ENCODE measurements at places on chromosomes 6 and 20.

DNA sequence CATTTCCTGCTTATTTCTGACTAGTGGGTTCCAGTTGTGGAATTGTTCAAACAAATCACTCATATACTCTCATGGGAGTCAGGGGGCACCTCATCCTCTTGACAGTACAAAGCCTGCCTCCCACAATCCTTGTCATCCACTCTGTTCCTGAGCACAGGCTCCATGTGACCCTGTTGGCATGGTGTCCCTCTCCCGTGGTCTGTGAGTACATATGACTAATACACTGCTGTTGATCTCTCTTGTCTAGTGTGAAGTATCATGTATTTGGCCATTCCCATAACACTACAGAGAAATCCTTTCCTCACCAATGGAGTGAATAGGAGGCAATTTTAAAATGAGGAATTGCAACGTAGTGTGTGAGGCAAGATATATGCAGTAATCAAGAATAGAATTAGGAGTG is 185.3 kb downstream of the OGFRL1 start:
- DNase-seq, result no peak

DNA sequence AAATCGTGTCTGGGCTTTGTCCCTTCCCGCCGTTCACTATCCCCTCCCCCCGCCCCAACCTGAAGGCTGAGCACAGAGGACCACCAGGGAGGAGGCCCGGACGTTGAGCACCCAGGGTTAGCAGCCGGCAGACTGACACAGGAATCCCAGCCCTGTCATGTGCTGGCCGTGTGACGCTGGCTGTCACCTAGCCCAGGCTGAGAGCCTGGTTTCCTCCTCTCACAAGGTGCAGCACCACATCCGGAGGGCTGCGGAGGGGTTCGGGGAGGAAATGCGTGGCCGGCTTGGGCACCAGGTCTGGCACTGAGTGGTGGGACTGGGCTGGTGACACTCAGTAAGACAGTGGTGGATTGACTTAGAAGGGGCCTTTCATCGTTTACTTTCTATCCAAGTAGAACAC is 4.6 kb upstream of the LSM14B start:
- no peak for DNase-seq

GRCh38 chr20:3233131-3233990 is 5.6 kb downstream of the SLC4A11 start:
- no peak for DNase-seq

GRCh38 chr20:24871480-24872213 is 77.4 kb upstream of the CST7 start:
- no peak for DNase-seq

DNA sequence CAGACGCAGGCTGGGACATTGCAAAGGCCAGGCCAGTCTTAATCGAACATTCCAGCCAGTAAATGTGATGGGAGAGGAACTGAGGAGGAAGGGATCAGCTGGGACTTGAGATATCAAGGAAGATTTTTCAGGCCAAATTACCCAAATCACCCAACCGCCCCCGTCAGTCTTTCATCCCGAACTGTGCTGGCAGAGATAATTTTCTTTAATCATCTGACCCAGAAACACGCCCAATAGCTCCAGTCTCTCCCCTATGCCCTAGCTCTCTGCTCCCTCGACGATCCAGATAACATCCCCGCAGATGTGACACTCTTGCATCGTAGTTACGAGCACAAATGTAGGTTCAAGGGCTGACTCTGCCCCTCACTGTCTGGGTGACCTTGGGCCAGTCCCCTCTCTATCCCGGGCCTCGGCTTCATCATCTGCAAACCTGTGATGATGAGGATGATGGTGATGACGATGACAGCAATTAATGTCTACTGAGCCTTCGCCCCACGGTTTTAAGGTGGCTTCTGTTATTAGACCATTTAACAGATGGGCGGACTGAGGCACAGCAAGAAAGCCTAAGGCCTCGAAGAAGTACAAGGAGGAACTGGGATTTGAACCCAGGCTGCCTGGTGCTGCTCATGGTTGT is 118.6 kb downstream of the PREX1 start:
- DNase-seq, result no peak

- DNase-seq, result no peak
These were observed 94.0 kb downstream of the SGK1 start for GRCh38 chr6:134223796-134224420.

GRCh38 chr6:28651161-28651560 is 125.5 kb downstream of the GPX5 start:
- no peak for DNase-seq

DNA sequence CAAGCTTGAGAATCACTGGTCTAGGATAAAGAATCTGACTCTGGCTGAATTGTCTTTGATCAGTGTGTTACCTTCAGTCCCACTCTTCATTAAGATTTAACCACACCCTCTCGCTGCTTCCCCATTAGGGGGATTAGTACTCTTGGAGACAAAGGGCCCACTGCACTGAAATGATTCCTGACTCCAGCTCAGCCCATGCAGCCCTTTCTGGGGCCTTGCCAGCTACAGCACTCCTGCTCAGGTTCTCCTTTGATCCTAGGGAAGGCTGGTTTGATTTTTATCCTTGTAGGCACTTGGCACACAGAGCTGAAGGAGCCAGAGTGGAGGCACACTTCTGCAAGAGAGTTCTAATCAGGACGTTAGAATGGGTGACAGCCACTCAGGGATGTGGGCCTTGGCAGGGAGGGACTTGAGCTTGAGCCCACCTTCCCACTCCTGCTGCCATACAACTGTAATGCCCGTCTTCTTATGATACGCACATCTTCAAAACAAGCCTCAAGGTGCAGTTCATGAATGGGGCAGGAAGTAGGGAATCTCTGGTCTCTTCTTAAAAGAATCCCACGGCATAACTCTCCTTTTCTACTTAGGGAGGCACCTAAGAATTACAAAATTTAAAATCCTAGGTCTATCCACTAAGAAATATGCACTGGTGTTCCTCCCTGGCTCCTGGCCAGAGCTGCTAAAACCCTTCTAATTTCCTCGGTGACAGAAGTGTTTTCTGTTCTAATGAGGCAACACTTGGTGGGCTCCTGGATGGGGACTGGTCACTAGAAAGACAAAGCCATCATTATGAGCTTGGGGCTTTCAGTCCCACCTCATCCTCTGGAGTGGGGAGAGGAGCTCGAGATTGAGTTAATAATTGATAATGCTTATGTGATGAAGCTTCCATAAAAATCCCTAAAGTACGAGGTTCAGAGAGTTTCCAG is 1.5 kb upstream of the SLA2 start:
- no peak for DNase-seq

DNA sequence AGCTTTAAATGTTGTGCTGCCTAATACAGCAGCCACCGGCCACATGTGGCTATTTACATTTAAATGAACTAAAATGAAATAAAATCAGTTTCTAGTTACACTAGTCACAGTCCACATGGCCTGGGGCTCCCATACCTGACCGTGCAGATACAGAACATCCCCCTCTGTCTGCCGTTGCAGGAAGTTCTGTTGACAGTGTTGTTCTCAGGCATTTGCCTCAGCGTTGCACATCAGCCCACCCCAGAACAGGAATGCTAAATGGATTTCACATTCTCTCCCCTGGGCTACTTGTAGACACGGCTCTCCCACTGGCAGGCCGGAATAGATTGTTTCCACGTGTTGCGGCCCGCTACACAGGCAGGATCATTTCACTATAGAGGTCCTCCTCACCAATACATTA is 26.3 kb downstream of the JAG1 start:
- no peak for DNase-seq

DNA sequence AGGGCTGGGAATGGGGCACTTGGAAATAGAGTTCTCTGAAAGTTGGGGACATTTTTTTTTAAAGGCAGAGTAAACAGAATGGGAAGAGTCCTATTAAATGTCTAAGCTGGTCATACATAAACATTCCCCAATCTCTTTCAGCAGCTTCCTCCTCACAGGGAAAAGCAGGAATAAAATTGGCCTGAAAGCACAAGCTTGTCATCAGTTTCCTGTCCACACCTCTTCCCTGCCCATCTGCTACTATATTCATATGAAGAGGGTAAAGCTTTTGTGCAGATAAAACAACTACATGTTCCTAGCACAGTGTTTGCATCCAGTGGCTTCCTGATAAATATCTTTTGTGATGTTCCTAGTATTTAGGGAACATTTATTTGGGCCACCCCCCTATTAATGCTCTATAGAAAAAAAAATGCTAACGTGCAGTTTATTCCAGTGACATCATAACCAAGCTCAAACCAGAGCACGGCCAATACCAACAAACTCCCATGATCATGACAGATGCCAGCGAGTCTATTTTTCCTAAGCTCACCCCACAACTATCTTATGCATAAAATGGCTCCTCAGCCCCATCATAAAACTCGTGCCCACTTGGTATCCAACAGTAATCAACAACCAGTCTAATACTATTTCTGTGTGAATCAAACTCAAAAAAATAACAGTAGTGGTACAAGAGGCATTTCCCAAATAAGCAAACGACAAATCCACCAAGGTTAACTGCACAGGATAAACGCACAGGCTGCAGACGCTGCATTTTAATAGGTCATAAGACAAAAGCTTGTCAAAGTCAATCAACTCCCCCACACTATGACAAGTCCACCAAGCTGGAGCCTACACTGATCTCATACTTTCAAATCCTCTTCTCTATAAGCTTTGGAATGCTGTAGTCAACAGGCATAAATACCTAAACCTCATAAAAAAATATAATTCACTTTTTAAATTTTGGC is 95.3 kb downstream of the EPB41L2 start:
- DNase-seq, result no peak

- no peak for DNase-seq
These were observed 119.0 kb downstream of the RTN4IP1 start for GRCh38 chr6:106510090-106510970.

- DNase-seq, result no peak
These were observed 114.1 kb upstream of the SGK1 start for GRCh38 chr6:134432036-134432435.

DNA sequence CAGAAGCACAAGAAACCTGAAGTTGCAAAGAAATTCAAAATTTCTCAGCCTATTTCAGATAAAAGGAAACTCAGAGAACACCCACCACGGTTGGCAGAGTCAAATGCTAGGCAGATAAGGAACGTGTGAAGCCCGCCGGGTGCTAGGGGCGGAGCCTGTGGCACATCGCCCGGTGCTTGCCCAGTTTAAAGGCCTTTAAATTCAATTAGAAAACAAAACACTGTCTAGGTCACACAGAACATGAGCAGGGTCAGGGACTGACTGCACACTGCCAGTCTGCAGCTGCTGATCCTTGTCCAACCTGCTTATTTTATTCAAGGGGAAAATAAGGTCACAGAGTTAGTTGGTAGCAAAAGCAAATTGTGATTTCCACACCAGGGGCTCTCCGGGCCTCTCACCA is 75.8 kb downstream of the PSMG4 start:
- no peak for DNase-seq

DNA sequence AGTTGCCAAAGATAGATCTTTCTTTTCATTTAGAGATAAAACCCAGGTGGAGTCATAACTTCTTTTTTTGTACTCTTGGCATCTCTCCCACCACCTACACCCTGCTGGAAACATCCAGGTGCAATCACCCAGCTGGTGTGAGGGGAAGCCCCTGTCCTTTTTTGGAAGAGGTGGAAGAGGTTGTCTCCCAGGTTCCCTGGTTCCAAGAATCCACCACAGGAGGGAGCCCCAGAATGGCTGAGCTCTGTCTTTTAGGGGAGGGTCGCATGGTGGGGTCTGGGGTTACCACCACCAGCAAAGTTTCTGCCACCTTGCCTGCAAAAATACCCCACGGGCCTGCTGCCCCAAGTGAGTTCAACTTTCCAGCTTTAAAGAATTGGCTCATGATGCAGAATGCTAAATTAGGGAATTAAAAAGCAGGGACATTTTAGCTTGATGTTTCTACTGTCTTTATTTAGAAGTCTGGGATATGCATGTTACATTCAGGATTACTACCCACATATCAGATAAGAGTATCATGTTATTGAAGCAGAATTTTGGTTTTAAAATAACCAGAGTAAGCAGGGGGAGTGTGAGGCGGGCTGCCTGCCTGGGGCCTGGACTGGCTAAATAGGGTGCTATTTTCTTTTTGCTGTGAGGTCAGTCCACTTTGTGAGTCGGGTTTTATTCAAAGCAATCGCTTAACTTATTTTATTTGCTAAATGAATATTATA is 11.0 kb downstream of the SMOC2 start:
- DNase-seq, result no peak

- no peak for DNase-seq
These were observed 50.9 kb downstream of the PLCB4 start for GRCh38 chr20:9119776-9120175.

- no peak for DNase-seq
These were observed 184.9 kb upstream of the SNX9 start for GRCh38 chr6:157637941-157638662.

- DNase-seq, result no peak
These were observed 417.3 kb upstream of the ARID1B start for GRCh38 chr6:156359912-156360311.

GRCh38 chr6:57180596-57180995 is 8.5 kb downstream of the BAG2 start:
- no peak for DNase-seq

DNA sequence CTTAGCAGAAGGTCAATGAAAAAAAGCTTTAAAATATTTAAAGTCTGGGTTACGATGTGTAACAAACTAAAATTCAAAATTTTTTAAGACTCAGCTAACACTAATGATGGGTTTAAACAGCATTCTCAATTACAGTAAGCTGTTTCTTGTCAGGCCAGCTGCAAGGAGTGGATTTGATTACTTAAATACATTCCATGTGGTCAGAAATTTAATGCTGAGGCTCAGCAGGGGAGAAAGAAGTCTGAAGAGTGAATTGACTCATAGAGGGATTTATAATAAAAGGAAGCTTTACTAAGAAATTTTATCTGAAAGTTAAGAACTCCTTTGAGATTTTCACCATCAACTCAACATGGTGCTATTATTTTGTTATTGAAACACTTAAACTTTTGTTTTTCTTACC is 398.6 kb downstream of the KHDRBS2 start:
- no peak for DNase-seq

GRCh38 chr6:34520645-34521462 is 35.3 kb downstream of the SPDEF start:
- DNase-seq, result no peak

- DNase-seq, result no peak
These were observed 211.9 kb upstream of the FUT9 start for GRCh38 chr6:95803889-95804288.

- DNase-seq, result no peak
These were observed 96.7 kb upstream of the SLC22A16 start for GRCh38 chr6:110573136-110573535.

- DNase-seq, result no peak
These were observed 272.5 kb upstream of the SOX4 start for GRCh38 chr6:21321076-21321475.

GRCh38 chr6:14442242-14442641 is 324.7 kb downstream of the CD83 start:
- no peak for DNase-seq

DNA sequence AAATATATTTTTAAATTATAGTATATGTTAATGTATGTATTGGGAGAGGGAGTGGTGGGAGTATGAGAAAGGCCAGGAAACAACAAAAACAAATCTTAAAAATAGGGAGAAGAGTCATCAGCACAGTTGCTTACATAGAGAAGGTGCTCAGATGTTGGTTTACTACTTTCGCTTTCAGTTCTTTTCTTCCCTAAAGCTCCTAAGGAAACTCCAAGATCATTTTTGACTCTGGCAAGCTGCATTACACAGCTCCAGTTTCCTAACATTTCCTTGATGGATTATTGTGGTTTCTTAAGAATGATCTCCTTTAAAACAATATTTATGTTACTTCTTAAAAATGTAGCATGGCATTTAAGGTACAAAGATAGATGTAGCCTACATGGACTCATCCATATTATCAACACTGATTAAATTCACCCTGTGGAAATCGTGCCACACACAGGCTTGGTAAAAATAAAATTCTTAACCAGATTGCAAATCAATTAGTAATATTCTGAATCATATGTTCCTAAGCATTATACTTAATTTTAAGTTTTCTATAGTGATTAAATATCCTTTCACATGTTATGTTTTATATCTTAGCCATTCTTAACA is 118.0 kb upstream of the MAN1A1 start:
- DNase-seq, result no peak

GRCh38 chr20:38123021-38123587 is 42.0 kb downstream of the TGM2 start:
- no peak for DNase-seq
